Body of pancreas (tissue), 4 donors: ENCODE measurements at places on chromosomes 16 and 17.

DNA sequence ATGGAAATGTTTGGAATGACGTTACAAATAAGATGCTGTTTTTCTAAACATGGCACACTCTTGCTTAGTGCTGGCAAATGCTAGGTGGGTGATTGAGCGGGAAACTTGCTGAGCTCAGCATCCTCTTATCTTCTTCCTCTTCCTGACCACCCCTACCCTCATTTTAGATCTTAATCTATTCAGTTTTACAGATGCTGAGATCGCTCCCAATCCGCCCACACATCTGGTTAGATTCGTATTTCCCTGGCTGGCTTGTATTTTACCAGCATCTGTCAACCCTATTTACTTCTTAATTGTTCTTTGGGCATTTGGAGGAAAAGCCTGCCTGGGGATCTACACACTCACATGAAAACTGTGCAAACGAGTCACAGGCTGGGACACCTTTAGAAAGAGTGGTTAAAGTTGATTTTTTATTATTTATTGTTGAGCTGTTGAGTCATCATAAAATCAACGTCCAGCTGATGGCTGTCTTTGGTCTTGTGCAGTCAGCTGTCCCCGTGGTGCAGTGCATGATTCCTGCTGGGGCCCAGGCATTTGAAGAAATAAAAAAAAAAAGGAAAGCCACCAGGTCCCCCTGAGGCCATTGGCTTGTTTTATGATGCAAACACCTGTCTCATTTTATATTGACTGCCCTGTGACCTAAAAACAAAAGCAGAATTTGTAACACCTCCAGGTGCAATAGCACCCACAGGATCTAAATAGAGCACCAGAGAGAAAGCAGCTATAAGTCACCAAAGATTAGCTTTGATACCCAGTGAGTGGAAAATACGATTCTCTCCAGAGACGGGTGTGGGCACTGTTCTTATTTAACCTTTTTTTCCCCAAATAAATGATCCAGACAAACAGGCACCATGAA, 258.6 kb downstream of the HS3ST3B1 start:
- no peak for DNase-seq

DNA sequence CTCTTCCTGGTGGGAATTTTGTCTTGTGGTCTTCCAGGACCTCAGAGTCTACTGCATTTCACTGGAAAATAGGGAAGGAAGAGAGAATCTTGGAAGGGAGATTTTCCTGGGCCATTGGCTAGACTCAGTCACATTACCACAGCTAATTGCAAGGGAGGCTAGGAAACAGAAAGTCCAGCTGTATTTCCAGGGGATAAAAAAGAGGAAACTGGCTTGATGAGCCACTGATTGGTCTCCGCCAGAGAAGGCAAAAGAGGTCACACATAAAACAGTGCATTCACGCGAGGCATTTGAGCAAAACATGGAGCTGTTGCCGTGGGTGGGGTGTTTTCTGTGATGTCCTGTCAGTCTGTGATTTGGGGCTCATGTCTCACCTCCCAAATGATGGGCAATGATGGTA, 345.3 kb downstream of the FOXL1 start:
- no peak for DNase-seq

DNA sequence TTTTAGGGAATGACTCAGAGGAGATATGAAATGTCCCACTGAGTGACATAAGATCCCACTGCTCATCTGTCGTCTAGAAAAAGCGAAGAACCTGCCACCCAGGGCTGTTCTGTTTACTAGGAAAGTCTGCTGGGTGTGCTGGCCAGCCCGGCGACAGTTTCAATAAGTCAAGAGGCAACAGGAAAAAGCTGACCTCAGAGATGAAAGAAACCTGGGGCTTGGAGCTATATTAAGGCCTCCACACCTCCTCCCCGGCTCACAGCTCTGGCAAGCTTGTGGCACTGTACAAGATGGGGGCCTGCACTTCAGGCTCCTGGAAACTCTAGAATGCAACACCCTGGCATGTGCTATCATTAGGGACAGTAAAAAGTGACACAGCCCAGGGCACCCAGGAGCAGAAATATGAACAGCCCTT, 10.6 kb downstream of the ZFHX3 start:
- DNase-seq: peak; percentile 40

DNA sequence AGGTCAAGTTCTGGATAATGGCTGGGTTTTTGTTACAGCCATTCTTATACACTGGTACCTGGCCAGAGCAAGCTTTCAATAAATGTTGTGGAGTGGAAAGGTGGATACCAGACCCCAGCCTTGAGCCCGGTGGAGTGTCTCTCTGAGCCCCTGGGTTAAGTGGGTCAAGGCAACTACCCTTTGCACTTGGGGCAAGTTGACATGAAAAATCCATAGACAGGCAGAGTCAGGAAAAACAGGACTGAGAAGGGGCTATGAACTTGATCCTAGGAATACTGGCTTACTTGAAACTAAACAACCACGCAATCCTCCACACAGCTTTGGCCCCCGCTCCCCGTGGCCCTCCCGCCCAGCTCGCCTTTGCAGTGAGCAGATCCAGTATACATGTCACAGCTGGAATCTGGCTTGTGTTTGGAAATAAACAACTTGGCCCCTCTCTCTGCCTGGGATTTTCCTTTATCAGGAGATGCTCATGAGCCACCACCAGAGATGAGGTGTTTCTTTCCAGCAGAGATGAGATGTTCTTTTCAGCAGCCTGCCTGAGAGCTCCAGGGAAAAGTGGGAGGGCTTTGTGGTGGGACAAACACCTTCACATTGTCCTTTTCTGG, 65.9 kb downstream of the KSR1 start:
- no peak for DNase-seq

GRCh38 chr17:80826346-80826954, 165.2 kb upstream of the CHMP6 start:
- no peak for DNase-seq

GRCh38 chr16:76931186-76931585, 259.8 kb upstream of the MON1B start:
- DNase-seq: no peak
